Stimulated activated naive CD4-positive, alpha-beta T cell treated with Interleukin-2 at 50 U/mL for 16 hours (primary cell): ENCODE measurements at places on chromosomes 16 and 17.

GRCh38 chr17:79974566-79975497 lies 60.8 kb downstream of the TBC1D16 start:
- DNase-seq, result no peak

GRCh38 chr17:76048025-76048605 lies 21.0 kb upstream of the EVPL start:
- DNase-seq, result no peak

DNA sequence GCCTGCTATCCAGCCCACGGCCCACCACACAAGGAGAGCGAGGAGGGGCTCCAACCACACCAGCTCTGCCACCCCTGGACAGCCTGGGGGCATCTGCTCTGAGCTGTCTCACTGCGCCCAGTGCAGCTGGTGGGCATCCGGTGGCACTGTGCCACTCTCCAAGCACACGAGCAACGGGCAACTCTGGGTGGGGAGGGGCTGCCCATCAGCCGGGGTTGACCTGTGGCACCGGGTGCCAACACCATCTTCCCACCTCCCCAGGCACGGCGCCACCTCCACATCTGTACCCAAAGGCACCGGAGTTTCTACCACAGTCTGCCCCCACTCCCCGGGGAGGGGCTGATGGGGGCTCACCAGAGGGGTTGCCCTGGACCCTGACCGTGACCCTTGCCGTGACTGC lies 241.8 kb downstream of the RBFOX3 start:
- no peak for DNase-seq

- no peak for DNase-seq
Measured at GRCh38 chr16:89343501-89344457, 126.3 kb downstream of the ZNF778 start.

- DNase-seq, result no peak
Measured at GRCh38 chr16:54816471-54816870, 114.2 kb upstream of the IRX5 start.

GRCh38 chr17:73742948-73743381 lies 98.7 kb upstream of the SDK2 start:
- no peak for DNase-seq

GRCh38 chr17:73553311-73553710 lies 90.9 kb downstream of the SDK2 start:
- no peak for DNase-seq

GRCh38 chr16:11350519-11350918 lies 5.3 kb downstream of the RMI2 start:
- DNase-seq, result no peak

GRCh38 chr17:4978726-4979125 lies 8.7 kb downstream of the CAMTA2 start:
- DNase-seq, result no peak

GRCh38 chr17:1002771-1003555 lies 6.0 kb downstream of the TIMM22 start:
- no peak for DNase-seq

DNA sequence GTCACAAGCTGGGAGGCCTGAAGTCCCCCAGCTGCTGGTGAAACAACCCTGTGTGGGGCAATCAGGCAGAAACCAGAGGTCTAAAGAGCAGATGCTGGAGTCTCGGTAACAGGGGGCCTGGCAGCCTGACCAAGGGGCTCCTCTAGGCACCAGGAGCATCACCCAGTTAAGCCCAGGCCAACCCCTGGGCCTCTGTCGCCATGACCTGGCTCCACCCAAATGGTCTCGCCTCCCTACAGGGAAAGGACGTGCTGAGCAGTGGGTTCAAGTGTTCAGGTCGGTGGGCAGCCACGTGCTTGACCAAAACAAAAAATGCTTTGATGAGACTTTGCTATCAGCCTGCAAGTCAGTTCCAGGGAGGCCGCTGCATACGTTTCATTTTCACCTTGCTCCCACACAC lies 240.3 kb downstream of the ZNF423 start:
- DNase-seq, result no peak

GRCh38 chr16:83932955-83933673 lies 19.9 kb upstream of the OSGIN1 start:
- no peak for DNase-seq

DNA sequence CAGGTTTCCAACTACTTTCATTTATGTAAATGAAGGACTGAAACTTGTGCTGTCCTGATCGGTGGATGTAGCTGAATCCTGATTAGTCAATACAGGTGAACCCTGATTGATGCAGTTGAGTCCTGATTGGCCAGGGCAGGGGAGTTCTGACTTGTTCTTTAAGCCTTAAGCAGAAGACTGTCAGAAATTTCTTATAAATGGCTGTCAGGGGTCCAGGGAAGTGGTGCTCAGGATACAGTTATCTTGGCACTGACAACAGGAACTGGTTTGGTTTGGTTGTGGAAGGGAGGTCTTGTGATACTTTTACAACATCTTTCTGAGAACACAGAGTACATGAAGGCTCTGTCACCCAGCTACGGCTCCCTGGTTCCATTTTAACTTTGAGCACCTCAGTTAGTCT lies 132.1 kb downstream of the KCNJ12 start:
- DNase-seq, result no peak

DNA sequence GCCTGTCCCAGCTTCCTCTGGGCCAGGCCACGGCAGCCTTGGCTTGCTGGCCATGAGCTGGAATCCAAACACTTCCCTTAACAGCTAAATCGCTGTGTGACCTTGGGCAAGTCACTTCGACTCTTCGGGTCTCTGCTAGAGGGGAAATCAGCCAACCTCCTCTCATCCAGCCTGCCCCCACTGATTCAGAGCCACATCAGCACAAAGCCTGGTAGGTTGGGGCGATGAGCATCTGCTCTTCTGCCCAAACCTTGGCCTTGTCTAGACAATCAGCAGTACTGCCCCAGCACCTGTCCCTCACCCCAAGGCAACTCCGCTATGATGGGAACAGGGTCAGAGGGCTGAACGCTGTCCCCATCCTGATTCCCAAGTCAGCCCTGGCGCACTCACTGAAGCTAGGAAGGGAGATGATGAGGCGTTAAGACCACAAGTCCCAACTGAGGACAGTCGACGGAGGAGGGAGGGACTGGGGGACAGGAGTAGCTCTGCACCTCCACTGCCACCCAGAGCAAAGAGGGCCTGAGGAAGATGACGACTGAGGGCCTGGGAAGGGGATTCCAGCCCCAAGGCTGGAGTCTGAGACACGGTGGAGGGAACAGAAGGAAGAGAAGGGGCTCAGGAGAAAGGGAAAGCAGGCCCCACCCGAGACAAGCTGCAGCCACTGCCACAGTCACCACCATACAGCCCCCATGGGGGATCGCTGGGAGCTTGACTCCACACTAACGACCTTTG lies 1.3 kb downstream of the CLUH start:
- no peak for DNase-seq

DNA sequence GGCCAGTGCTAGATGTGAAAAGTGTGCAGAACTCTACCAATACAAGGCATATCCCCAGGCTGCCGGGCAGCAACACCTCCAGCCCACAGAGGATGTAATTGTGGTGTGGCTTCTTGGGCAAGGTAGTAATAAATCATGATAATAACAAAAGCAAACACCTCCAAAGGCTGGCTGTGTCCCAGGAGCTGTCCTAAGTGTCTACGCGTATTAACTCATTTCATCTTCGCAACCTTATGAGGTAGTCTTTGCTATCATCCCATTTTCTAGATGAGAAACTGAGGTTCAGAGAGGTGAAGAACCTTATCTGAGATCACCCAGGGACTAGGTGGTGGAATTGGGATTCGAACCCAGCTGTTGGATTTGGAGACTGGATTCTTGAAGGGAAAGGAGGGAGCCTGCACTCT lies 5.3 kb downstream of the PDK2 start:
- no peak for DNase-seq

DNA sequence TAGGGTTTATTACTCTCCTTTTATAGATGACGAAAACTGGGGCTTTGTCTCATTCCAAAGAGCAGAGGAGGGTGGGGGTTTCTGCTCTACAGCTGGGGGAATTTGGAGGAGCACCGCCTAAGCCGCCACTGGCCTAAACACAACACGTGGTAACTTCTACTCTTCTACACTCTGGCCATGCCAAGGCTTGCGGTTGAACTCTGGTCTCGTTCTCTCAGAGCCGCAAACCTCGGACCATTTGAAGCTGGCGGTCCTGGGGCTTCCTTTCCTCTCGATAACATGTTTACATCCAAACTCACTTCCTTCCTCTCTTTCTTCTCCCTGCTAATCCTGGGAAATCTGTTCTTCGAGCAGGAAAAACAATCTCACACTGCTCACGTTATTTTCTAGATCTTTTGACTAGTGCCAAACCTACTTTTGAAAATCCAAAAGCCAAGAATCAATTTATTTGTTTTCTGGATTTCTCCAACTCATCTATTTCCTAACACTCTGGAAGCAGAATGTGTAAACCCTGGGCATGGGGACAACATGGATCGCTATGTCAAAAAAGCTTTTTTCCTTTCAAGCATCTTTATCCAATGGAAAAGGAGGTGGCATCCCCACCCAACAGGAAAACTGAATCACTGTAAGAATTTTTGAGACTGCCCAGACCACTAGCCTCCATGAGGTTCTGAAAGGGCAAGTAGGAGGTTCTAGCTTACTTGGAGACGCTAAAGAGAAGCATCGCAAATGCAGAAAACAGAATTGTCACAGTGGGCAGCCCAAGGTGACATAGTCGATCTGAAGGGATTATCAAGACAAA lies 13.6 kb upstream of the EEF2K start:
- peak; percentile 75 for DNase-seq

DNA sequence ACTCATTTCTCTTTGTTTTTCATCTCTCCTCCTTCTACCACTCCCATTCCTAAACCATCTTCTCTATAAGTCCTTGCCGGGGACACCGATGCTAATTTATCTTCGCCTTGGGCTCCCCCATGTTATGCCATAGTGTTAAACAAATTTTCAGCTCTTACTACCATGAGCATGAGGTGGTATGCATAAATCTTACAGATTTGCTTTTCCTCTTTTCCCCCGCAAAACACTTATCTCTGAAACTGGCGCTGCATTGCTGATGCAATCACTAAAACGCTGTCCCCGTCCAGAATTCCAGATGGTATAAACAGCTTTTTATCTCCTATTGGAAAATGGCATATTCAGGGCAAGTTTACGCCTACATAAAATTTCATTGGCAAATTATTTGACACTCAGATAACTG lies 673.6 kb upstream of the CDH8 start:
- DNase-seq, result no peak

DNA sequence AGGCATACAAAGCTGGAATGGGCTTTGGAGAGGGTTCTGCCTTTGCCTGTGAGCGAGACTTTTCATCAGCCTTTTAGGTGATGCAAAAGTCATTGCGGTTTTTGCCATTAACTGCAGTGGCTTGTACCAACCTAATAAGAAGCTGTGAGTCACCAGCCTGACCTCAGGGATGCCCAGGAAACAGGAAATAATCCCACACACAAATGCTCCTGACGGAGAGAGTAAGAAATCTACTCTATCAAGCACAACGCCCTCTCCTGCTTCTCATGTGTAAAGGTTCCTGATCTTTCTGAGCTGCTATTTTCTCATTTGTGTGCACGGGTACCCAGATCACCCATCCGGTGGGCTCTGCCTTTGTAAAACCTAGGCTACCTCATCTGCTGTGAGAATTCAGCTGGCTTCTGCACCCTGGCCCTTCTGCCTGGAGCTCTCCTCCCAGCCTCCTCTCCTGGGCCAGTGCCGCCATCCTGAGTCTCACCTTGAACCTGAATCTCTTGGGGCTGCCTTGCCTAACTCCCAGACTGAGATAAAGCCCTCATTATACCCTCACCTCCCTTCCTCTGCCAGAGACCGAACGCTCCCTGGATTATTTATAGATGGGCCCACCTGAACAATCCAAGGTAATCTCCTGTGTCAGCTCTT lies 299.7 kb downstream of the C16orf95 start:
- DNase-seq, result no peak

DNA sequence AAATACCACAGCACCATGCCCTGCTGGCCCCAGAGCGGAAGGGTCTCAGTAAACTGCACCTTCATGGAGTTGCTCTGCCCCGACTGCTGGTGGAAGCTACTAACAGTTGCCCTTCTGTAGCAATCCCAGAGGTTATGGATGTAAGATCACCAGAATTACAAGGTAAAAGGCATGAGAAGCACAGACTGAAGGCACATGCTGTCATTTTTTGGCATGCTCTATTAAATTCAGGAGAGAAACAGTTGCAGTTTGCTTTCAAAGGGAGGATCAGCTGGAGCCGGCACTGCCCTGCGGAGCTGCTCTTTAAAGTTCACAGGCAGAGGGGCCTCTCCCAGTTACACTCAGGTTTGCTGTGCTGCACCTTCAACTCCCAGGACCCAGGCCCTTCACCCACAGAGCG lies 19.2 kb downstream of the NPRL3 start:
- DNase-seq, result no peak

DNA sequence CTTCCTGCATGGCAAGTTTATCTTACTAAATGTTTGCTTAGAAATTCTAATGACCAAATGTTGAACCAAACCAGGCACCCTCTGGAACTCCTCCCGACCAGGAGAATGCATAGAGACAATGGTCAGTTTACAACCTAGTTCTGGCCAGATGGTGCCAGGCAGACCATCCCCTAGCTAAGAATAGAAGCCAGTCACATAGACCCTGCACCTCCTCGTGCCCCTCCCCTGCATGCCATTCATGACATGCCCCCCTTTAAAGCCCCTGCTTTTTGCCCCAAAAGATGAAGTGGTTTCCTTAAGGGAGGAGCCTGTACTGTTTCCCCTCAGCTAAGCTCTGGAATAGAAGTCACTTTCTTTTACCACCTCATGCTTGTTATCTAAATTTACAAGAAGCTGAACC lies 6.6 kb upstream of the CPHXL start:
- DNase-seq, result no peak

DNA sequence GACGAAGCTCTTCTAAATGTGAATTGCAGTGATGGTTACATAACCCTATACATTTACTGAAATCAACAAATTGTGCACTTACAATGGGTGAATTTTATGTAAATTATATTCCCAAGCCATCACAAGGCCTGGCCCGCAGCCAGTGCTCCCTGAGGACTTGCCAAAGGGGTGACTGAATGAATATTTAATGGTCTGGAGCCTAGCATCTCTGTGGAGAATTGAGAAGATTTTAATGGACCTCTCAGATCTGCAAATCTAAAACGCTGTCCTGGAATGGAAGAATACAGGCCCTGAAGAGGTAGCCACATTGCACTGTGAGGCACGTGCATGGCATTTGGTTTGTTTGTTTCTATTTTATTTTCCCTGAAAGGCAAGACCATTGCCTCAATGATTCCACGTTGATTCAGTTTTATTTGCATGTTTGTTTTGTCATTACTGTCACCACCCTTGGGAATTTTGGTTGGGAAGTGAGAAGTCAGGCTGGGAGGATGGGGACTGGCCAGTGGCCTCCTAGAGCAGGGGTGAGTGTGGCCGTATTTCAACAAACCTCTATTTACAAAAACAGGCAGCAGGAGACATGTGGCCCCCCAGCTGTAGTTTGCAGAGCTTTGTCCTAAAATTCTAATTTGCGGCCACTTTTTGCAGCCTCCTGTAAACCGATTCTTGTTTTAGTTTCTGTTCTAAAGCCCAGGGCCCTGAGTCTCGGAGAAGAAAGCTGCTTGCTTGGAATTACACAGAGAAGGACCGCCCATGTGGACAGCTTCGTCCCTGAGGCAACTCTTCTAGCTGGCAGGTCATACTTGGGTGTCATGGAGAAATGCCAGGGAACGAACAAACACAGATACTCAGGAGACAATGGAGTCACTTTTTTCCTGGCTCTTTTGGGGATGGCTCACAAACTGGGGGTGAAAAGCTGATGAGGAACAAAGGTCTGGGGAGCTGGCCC lies 40.5 kb upstream of the GCSH start:
- DNase-seq, result no peak
